GM13977 (cell line): ENCODE measurements at places on chromosomes 1 and 21.

DNA sequence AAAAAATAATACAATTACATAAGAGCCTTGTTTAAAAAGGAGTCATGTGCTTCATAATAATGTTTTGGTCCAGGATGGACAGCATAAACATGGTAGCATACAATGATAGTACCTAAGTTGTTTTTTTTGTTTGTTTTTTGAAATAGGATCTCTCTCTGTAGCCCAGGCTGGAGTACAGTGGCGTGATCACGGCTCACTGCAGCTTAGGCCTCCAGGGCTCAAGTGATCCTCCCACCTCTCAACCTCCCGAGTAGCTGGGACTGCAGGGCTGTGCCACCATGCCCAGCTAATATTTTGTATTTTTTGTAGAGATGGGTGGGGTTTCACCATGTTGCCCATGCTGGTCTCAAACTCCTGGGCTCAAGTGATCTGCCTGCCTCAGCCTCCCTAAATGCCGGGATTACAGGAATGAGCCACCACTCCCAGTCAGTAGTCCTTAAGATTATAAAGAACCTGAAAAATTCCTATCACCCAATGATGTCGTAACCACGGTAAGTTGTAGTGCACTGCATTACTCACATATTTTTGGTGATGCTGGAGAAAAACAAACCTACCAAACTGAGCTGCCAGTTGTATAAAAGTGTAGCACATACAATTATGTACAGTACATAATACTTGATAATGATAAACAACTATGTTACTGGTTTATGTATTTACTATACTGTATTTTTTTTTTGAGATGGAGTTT, 22.4 kb upstream of the RCOR3 start:
- no peak for DNase-seq

DNA sequence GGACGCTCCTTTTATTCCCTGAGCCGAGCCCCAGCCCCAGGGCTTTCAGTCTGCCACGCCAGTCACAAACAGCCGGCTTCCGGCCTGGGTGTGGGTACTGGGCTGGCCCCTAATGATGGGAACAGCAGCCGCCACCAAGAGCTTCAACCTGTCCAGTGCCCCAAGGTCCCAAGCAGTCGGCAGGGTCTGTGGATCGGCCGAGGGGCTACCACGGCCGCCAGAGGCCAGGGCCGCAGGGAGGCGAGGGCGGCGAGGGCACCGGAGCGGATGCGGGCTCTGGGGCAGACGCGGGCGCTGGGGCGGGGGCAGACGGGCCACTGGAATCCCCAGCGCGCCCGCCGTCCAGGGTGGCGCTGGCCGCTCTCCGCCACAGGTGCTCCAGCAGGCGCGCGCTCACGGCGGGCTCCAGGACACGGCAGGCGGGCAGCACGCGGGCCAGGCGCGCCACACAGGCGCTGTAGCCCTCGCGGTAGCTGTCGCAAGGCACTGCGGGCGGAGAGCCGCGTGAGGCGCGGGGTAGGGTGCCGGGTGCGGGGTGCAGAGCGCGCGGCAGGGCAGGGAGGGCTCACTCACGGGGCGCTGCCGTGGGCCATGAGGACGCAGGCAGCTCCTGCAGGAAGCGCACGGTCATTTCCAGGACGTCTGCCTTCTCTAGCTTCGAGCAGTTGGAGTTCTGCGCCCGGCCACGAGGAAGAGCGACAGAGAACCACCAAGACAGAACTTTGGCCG, 887 bp downstream of the HES2 start:
- no peak for DNase-seq

DNA sequence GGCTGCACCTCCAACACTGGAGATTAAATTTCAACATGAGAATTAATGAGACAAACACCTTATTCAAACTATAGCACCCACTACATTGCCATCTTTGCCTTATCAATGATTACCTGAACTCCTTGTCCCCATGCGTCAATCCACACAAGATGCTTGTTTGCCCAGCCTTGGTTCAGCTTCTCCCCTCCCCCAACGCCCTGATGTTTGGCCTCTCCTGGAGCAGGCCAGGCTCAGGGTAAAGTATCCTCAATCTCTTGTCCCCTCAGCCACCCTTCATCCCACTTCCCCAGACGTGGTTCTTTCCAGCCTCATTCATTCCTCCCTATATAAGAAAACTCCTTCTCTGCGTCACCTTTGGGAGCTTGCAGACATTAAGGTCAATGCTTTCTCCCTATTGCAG, 11.8 kb upstream of the TRIM17 start:
- no peak for DNase-seq

DNA sequence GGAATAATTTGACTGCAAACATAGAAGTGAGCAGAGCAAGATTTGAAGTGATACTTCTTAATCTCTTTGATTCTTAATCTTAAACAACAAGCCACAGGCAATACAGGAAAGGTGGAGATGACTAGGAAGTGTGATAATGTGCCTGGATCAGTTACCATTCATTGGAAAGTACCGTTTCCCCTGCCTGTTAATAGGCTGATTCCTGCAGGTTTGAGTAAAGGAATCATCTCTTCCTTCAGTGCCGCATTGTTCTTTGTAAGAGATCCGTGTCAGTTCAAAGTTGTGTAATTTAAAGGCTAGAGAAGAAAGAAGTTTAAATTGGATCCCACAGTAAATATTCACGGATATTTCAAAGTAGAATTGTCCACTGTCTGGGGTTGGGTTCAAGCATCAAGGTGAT, 43.5 kb upstream of the BCL10 start:
- no peak for DNase-seq

- DNase-seq, result no peak
These were observed 16.4 kb downstream of the ARHGEF2 start for GRCh38 chr1:155961937-155962336.

- no peak for DNase-seq
These were observed 64.0 kb upstream of the BCL10 start for GRCh38 chr1:85340427-85340826.

- no peak for DNase-seq
These were observed 8.9 kb upstream of the RALGPS2 start for GRCh38 chr1:178716111-178716510.

- no peak for DNase-seq
These were observed 110.3 kb downstream of the MRPL39 start for GRCh38 chr21:25496825-25497482.

DNA sequence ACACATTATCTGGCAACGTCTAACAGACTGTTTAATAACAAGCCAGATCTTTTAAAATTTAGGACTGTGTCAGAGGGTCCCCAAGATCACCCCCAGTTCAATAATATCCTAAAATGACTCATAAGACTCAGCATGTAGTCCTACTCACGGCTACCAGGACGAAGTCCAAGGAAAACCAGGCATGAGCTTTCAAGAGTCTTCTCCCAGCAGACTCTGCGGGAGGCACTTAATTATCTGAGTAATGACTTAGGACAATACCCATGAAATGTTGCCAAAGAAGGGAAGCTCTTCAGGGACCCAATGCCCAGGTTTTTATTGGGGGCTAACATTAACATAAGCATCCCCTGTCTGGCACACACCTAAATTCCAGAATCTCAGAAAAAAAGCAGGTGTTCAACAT, 7.0 kb downstream of the HFM1 start:
- no peak for DNase-seq

DNA sequence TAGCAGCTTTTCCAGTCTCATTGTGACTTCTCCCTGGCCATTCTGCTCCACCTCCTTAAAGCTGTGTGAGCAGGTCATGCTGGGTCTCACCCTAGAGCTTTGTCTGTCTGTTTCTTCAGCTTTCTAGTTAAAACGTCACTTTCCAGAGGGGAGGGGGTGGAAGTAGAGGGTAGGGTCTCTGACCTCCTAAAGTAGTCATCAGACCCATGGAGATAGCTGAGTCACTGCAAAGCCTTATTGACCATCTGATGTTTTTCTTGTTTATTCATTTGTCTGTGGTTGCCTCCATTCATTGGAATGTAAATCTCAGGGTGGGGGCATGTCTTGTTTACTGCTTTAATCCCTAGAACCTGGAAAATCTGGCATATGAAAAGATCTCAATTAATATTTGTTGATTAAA, 52.7 kb downstream of the ELF3 start:
- no peak for DNase-seq

DNA sequence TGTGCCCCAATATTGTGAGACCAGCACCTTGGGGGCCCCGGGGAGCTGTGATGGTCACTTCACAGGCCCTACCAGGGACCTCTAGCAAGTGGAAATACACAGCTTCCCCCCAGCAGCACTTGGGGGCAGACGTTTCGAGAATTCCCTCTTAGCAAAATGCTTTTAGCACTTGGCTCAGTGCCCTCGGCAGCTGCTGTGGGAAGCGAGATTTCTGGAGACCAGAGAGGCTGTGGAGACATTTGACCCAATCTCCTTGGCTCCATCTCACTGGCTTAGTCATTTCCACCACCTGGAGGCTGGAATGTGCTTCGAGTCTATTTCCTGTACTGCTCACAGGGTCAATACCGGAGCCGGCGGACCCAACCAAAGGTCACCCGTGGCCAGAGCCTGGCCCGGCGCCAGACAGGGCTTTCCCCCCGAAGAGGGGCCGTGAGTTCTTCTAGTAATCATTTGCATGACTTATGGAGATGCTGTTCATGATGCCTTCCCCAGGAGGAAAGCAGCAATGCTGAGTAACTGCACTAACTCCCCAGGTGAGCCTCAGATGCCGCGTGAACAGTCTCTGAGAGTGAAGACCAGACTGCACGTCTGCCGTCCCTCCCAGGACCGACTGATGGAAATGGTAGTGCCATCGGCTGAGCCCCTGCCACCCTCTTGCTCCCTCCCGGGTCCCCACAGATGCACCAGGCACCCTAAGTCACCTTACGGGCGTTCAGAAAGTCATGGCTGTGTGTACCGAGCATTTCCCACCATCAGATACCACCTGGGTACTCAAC, 4.4 kb upstream of the C2CD2 start:
- peak; percentile 19 for DNase-seq

GRCh38 chr1:173409613-173410012, 67.5 kb upstream of the PRDX6 start:
- DNase-seq, result no peak

- no peak for DNase-seq
These were observed 64.8 kb downstream of the TIAM1 start for GRCh38 chr21:31279214-31279613.

GRCh38 chr1:172452536-172453152, 8.8 kb upstream of the PIGC start:
- no peak for DNase-seq

- DNase-seq, result peak; percentile 73
These were observed 708 bp downstream of the PRDM2 start for GRCh38 chr1:13700521-13701270.

DNA sequence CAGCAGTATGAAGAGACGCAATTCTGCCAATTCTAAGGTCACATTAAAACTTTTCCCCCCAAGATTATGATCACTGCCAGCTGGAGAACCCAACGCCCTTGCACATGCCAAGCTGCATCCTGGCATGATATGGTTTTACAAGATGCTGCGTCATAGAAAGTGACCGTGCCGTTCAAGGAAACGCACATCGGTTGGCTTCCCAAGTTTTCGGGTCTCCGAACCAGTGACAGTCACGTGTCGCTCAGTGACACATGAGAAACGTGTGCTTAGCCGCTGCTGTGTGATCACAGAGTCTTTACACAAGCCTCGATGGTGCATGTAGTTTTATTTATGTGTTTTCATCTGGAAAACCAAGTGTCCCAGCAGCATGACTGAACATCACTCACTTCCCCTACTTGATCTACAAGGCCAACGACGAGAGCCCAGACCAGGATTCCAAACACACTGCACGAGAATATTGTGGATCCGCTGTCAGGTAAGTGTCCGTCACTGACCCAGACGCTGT, 7.4 kb downstream of the SMIM1 start:
- no peak for DNase-seq

DNA sequence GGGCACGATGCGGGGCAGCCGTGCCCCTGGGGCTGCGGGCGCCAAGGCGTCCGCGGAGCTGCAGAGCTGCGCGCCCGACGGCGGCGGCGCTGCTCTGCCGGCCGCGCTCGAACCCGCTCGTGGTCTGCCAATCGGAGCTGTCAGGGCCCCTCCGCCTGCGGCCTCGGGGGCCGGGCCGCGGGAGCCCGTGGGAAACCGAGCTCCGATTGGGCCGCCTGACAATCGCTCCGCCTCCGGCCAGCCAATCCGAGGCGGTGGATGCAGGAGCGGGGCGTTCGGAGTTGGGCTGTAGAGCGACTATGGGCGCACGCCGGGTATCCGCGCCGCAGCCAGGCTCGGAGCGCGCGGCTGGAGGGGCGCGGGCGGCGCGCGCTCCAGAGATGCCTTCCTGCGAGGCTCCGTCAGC, 100.5 kb upstream of the SOD1 start:
- peak; percentile 81 for DNase-seq

DNA sequence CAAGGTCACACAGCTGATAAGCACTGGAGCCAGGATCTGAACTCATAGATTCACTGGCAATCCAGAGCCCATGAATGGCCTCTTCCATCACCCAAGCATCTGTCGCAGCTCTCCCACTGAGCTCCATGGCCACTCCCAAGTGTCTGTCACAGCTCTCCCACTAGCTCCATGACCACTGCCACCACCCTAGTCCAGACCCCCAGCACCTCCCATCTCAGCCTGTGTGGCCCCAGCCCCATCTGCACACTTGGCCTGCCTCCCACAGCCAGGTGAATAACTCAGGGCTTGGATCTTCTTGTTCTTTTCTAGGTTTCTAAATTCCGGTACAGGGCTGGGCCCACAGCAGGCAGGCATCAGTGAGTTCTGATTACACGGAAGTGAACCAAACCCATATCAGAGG, 76.0 kb downstream of the GLIS1 start:
- no peak for DNase-seq

GRCh38 chr1:91171898-91172297, 150.1 kb upstream of the ZNF644 start:
- no peak for DNase-seq

- DNase-seq, result no peak
These were observed 373.3 kb downstream of the TTLL7 start for GRCh38 chr1:83625646-83626045.
